ENCODE measurements at places on chromosomes 16 and 17.

- DNase-seq = peak; percentile 32
Observed at GRCh38 chr17:33980193-33980592, 274.9 kb upstream of the CCL2 start.

DNA sequence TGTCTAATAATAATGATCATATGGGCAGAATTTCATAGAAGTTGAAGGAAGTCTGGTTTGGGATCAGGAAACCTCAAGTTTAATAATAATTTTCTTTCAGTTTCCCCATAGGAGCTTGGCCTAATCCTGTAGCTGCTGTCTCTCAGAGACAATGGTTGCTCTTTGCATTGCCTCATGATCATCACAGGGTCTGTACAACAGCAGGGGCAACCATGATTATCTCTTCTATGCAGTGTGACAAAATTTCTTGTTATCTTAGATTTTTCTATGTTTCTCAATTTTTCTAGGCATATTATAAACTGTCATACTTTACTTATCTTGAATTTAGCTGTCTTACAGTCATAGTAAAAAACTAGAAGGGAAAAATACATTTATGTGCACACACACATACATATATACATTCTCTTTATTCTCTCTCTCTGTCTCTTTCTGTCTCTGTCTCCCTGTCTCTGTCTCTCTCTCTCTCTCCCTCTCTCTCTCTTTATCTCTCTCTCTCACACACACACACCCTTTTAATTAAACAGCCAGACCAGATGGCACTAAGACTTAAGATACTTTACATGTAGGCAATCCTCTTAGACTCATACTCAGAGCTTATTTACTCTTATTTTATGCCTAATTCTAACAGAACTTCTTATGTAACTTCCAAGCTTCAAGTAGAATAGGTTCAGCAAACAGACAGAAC lies 30.5 kb downstream of the SMIM36 start:
- DNase-seq = no peak

- DNase-seq = no peak
Observed at GRCh38 chr17:3838206-3838605, 7.8 kb downstream of the NCBP3 start.

DNA sequence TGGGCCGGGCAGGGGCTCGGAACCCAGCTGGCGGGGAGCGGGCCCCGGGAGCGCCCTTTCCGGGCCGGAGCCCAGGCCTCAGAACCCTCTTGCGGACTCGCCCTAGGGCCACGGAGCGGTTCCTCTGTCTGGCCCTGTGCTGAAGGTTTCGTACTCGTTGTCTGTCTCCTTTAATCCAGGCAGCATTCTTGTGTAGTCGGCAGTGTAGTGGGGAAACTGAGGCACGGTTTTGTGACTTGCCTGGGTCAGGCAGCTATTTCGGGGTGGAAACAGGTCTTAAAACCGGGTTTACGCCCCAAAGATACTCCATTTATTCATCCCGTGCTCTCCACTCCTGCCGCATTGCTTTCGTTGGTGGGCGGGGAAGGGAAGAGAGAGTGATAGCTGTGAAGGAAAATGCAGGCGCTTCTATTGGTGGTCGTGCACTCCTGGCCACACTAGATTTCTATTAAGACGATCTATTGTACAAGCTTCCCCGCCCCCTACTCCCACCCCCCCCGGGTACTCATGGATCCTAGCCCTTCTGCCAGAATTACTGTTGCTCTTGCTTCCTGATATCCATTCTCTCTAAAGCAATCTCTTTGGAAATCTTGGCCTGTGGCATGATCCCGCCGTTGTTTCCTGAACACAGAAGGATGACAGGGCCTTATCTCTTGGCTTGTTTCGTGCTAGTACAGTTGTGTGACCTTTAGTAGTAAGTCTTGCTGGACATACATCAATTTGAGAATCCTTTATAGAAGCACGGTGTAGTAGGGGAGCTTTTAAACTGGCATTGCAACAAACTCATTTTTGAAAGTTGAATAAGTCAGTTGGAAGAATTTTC lies 751 bp downstream of the DCAF7 start:
- no peak for DNase-seq

DNA sequence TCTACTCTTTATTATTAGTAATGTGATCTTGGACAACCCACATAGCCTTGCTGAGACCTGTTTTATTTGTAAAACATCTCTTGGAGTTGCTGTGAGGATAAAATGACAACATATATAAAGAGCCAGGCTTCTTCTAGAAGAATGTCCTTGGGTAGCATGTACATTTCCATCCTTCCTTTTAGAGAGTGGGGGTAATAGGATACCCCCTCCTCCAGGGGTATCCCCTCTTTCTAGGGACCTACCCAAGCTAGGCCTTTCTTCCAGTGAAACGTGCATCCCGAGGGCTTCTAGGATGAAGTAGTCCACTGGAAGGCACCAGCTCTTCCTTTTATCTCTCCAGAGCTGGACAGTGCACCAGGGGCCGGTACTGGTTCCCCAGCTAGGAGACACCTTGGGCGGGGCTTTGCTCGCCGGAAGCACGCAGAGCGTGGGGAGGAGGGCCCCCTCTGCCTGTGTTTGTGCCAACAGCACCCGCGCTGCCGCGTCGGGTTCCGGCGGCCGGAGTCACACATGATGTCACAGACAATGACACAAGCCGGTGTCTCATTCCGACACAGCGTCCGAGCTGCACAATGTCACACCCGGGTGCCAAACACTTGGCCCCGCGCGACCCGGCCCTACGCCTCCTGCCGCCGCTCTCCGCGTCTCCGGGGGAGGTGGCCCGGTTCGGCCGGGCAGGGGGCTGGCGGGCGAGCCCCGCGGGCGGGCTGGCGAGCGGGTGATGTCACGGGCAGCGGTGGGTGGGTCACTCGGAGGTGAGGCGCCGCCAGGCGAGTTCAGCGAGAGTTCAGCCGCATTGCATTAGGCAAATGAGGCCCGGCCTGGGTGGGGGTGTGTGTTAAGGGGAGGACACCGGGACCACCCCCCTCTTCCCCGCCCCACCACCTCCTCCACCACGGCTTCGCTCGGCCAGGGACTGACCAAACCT lies 23.4 kb downstream of the GJD3 start:
- no peak for DNase-seq

GRCh38 chr17:17269926-17270773 lies 10.9 kb downstream of the COPS3 start:
- DNase-seq = no peak

DNA sequence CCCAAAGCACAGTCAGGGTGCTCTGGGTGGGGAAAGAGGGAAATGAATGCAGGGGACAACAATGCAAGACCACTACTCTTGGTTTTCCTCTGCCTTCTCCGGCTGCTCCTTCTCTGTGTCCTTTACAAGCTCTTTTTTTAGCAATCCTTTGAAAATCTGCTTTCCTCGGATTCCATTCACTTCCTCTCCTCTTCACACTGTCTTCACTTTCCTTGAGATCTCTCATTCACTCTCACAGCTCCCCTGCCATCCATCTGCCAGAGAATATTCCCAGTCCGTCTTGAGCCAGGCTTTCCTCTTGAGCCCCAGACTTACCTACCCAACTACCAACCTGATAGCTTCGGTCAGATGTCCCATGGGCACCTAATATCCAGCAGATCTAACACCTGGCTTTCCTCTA lies 11.0 kb upstream of the SPOP start:
- DNase-seq = no peak

GRCh38 chr17:35242158-35242804 lies 591 bp upstream of the SLFN5 start:
- no peak for DNase-seq

- DNase-seq = no peak
Observed at GRCh38 chr16:86306011-86306644, 204.2 kb upstream of the FOXF1 start.

- DNase-seq = no peak
Observed at GRCh38 chr16:56294579-56294978, 103.3 kb downstream of the GNAO1 start.

GRCh38 chr16:62060089-62060488 lies 23.9 kb upstream of the CDH8 start:
- DNase-seq = no peak

DNA sequence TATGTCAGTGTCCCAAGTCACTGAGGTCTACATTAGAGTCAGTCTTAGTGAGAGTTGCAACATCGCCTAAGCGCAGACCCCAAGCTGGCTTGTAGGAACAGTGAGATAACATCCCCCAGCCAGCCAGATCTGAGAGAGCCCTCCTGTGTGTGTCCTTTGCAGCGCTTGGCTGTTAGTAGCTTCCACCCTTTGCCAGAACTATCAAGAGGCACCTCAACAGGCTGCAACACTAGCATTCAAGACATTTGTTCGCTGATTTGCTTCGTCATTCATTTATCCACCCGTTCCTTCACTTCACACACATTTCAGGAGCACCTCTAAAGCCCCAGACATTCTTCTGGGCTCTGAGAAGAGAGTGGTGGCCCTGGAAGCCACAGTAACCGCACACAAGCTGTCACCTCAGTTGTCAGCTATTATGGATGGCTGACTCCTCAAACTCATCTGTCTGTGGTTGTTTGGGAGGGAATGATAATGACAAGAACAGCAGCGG lies 289.6 kb downstream of the WWOX start:
- no peak for DNase-seq

DNA sequence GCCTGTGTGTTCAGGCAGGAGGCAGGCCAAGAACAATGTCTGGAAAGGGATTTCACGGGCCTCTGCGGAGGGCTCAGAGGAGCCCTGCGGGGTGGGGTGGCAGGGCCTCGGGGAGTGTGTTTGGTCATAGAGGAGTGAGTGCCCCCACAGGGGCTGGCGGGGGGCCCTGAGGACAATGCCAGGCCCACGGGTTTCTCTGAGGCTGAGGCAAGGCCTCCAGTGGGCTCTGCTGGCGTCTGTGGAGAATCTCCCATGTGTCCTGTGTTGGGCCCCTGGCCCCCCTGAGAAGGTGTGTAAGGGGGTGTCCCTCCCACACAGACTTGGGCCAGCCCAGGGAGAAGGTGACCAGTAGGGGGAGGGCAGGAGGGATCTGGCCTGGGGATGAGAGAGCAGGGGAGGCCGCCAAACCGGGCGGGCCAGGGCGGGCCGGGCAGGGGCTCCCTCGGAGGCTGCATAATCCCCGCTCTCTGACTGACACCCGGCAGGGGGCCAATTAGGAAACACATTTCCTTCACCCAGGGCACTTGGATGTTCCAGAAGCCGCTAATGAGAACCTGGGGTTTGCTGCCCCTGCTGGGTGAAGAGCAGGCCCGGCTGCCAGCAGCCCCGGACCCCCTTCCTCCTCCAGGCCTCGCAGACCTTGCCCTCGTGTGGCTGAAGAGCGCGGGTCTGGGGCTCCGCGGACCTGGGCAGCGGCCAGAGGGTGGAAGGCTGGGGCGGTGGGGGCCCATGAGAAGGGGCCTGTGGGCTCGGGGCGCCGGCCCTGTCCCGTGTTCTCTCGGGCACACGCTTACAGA lies 204.2 kb downstream of the NTN1 start:
- no peak for DNase-seq

DNA sequence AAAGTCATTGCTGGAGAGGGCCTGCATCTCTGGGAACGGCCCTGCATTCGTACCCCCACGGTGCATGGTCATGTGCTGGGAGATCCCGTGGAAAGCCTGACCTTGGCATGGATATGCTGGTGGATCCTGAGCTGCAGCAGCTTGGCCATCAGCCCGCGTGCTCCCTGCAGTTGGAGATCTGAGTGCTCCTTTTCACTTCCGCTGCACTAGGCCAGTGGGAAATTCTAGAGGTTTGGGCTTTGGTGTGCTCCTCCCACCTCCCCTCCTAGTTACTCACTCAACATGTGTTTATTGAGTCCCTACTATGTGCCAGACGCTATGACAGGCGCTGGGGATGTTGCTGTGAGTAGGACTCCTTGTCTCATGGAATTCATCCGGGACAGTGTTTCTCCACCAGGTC lies 91.1 kb downstream of the RGS9 start:
- no peak for DNase-seq

- DNase-seq = no peak
Observed at GRCh38 chr16:38941-39892, 14.2 kb downstream of the POLR3K start.

GRCh38 chr17:3527896-3528295 lies 29.7 kb downstream of the TRPV3 start:
- DNase-seq = no peak

DNA sequence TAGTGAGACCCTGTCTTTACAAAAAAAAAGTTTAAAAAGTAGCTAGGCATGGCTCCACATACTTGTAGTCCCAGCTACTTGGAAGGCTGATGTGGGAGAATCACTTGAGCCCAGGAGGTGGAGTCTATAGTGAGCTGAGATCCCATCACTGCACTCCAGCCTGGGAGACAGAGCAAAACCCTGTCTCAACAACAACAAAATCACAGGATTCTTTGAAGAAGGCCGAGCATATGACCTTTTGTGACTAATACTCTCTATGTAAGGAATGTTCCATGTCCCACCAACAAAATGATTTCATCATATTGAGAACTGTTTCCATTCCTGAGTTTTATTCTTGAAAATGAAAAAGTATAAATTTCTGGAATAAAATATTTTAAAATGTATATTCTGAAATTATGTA lies 58.9 kb upstream of the EFCAB3 start:
- no peak for DNase-seq

GRCh38 chr17:81907219-81908145 lies 3.7 kb downstream of the PCYT2 start:
- no peak for DNase-seq

- no peak for DNase-seq
Observed at GRCh38 chr17:75701288-75701687, 20.0 kb upstream of the ITGB4 start.

- DNase-seq = no peak
Observed at GRCh38 chr16:87432330-87432915, 40.3 kb downstream of the MAP1LC3B start.

DNA sequence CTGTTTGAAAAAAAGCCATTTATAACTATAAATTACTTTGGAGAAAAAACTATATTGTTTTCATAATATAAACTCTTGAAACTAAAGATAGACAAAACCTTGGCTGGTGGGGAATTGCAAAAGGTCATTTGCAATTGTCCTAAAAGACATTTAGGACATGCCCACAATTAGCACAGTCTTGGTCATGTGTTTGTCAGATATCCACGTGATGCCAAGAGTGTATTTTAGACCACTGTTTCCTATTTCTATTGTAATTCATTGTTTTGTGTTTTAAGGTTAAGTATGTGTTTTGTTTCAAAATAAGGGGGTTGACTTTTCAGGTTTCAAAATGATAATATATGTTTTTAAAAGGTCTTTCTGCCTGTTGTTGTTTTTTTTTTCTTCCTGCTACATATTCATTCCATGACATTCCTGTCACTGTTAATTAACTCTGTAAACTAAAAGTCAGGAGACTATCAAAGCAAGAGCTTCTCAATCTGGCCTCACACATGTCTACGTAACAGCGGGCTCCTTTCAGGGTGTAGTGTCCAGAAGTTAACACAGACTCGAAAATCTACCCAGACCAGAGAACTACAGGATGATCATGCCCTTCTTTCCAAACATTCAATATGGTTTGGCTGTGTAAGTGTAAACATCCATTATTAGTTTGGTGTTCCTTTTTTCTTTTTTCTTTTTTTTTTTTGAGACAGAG lies 58.7 kb downstream of the COG7 start:
- no peak for DNase-seq
